ENCODE measurements at places on chromosomes 16 and 17.

DNA sequence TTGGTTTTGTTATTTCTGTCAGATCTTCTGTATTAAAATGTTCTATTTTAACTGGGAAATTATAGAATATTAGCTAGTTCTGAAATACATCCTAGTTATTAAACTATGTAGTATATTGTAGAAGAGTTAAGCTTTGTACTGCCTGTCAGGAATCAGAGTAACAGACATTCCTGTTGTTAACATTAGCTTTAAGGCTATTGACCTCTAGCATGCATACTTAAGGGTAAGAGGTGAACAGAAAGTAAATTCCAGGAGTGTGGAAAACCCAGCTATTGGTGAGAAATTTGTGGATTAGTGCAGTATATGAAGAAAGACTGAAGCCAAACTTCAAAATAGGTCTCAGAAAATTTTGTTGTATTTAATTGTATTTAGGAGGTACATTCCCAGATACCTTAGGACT, 111.3 kb downstream of the CHD9 start:
- no peak for DNase-seq

GRCh38 chr16:3478242-3478925, 16.9 kb downstream of the C16orf90 start:
- DNase-seq = no peak

DNA sequence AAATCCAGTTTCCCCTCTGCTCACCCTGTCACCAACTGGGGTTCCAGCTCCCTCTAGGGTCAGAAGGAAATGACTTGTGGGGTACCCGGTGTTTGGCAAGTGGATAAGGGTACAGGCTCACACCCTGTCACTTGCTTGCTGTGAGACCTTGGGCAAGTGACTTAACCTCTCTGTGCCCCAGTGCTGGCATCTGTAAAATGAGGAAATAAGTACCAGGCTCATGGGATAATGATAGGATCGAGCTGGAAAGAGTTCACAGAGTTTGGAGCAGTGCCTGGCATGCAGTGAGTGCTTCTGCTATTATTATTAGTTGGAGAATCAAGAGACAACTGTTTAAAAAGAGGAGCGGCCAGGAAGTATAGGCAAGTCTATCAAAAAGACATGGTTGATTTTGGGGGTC, 53.7 kb upstream of the DLX4 start:
- no peak for DNase-seq

DNA sequence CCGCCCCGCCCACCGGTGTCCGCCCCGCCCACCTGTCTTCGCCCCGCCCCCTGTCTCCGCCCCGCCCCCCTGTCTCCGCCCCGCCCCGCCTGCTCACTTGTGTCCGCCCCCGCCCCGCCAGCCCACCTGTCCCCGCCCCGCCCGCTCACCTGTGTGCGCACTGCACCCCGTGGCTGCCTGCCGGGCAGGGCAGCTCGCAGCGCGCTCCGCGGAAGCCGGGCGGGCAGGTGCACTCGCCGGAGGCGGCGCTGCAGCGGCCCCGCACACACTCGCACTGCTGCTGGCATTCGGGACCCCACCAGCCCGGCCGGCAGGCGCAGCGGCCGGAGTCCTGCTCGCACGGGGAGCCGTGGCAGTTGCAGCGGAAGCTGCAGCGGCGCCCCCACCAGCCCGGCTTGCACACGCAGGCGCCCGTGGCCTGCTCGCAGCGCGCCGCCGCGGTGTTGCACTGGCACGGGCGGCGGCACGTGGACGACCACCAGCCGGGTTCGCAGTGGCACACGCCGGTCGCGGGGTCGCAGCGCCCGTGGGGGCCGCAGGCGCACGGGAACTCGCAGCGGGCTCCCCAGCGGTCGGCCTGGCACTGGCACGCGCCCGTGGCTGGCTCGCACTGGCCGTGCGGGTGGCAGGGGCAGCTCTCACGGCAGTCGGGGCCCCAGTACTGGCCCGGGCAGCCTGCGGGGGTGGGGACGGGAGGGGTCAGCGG, 2.1 kb downstream of the SCARF1 start:
- no peak for DNase-seq

- DNase-seq = no peak
Measured at GRCh38 chr16:12155235-12155634, 178.7 kb downstream of the SNX29 start.

DNA sequence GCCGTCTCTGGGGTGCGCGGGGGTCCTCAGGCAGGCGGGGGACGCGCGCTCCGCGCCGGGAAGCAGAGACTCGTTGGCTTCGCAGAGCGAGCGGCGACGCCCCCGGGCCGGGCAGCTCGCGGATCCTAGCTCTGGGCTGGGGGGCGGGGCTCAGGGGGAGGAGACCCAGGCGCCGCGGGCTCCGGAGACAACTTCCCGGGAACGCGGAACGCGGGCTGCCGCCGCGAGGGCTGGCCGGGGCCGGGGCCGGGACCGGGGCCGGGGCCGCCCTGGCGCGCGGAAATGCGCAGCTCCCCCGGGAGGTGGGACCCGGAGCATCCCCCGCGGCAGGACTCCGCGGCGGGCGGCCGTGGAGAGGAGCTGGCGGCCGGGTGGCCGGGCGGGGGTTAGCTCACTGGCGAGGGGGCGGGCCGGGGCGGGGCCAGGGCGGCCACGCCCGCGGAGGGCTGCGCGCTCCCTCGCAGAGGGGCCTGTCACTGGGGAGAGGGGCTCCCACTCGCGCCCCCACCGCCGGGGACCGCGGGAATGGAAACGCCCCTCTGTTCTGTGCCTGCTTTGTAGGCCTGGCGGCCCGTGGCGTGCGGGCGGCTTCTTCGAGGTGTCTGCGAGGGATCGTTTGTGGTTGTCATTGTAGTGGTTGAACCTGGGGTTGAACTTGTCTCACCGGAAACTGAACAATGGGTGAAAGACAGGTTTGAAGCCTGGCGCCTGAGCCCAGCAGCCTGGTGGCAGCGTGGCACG, at the start of gene GAS7:
GAS7 (minus strand) TSS at position 98 of the 741 bp plus-strand sequence.
- no peak for DNase-seq

DNA sequence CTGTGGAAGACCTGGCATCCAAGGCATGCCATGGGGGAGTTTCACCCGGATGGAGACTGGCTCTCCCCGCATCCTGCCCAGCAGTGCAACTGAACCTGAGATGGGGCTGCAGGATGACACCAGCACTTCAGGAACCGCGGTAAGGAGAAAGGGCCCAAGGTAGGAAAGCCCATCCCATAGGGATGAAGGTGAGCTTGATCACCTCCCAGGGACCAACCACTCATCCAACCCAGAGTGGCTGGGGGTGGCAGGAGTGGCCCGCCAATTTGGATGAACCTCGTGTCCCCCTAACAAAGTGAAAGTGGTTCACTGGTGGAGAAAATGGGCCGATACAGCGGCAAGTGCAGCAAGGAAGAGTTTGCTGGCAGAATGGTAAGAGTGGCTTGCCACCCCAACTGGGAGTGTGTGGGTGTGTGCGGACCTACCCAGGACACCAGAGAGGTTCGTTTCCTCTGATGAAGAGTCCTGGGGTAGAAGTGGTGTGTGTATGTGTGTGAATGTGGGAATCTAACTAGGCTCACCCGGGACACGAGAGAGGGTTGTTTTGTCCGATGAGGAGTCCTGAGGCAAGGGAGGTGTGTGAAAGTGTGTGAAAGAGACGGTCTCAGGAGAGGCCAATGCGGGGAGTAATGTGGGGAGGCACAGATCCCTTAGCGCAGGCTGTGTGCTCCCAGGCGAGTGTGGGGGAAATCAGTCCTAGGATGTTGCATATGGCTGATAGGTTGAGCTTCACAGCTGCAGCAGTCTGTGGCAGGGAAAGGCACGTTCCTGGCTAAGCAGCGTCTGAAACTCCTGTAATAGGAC, 22.6 kb downstream of the ACSM1 start:
- no peak for DNase-seq

- no peak for DNase-seq
Measured at GRCh38 chr17:83186226-83186625, 106.8 kb downstream of the METRNL start.

DNA sequence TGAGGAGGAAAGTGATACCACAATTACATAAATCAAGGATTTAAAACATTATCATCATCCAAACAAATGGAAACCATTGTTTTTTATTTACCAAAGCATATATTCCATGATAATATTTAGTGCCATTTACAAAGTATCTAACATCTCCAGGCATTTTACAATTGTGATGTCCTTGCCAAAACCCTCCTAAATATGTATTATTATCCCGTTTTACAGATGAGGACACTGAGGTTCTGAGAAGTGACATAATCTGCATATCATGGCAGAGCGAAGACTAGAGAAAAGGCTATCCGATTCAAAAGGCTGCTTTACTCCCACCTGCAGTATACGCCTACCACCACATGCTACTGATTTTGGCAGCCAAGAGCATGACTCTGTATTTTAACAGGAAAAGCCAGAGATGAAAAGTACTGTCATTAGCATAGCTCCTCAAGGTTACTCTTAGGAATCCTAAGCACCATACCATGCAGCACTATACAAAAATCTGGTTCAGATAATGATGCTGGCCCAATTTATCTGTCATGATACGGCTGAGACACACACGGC, 301.4 kb downstream of the CA10 start:
- DNase-seq = no peak

DNA sequence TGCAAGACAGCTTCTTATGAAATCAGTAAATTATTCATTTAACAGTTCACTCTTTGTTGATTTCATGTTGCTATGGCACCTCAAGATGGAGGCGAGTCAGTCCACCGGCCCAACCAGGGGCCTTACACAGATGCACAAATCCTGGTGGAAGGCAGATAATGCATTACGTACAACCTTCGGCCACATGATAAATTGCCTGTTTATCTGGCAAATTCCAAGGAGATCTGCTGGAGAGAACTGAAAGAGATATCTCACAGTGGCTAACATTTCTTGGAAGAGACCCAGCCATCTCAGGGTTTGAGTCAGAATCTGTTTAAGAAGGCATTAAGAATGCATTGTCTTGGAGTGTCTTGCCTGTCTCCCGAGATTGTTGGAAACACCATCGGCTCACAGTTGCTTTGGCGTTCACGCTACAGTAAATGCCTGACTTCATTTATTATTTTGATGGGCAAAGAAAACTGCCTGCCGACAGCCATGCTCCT, 225.6 kb downstream of the MSI2 start:
- no peak for DNase-seq

DNA sequence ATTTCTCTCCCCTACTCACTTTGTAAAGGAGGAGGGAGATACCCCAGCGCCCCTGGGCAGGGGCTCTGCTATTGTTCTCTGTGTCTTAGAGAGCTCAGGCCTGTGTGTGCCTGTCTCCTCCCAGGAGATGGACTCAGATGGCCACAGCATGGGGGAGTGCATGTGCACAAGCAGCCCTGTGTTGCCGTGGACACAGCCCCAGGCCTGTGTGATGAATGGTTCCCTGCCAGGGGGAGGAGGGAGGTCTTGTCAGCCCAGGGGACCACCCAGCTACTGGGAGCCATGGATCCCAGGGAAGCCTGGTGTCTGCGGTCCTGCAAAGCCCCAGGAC, 26.3 kb downstream of the GINS2 start:
- DNase-seq = no peak

GRCh38 chr17:27313301-27313700, 19.4 kb downstream of the WSB1 start:
- DNase-seq = no peak

DNA sequence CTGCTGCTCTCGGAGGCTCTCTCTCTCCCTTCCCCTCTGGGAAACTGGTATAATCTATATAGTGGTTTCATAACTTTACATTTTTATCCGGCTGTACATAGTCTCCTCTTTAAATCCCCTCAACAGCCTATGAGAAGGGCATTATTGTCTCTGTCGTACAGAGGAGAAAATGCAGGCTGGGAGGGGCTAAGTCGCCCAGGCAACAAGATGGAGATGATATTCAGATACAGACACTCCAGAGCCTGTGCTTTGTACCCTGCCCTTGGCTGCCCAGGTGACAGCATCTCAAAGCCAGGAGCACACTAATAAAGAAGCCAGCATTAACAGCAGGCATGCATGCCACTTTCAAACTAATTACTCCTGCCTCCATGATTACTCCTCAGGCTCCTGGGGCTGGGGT, 4.7 kb upstream of the EIF1 start:
- no peak for DNase-seq

DNA sequence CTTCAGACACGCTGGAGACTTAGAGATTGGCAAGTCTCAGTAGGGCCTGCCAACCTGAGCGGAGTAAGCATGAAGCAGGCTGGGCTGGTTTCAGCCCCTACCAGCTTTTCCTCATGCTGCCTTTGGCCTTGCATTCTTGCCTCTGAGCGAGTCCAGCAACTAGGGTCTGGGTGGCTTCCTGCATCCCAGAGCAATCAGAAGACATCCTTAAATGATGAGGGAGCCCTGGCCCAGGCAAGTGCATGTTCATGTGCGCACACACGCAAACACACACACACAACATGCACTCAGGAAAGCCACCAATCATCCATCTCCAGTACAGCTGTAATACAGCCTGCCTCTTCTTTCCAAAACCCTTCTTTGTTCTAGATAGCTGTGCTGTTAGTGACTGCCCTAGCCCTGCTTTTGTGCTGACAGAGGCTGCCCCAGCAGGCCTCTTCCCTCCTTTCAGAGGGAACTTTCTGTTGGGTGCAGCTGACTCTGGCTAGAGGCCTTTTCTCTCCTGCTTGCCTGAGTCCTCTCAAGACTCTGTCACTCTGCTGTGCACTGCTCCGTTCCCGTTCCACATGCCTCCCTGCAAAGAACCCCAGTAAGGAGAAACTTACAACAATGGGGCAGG, 30.7 kb upstream of the TBX2 start:
- no peak for DNase-seq

DNA sequence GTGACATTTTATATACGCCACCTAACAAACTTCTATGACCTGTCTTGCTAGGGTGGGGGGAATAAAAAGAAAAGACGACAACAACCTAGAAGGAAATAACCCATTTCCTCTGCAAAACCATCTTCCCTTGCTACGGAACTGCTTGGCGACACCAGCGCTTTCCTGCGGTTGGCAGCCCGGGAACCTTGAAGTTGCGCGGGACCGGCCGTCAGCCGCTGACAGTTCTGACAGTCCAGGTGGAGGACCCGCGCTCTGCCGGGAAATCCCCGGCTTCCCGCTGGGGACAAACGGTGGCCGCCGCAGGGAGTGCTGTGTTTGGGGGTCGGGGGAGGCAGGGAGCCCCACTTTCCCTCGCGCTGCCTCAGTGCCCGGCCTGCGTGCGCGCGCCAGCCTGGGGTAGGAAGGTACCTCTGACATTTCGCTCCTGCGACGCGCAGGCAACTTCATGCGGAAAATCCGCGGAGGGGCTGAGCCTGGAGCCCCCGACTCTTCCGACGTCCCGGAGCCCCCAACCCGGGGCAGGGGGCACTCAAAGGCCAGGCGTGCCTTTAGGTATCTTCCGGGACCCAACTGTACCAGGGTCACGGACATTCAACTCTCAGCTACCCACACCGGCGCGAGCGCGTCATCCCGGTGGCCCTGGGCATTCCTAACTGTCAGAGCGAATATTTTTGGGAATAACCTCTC, 516 bp downstream of the SLC16A6 start:
- DNase-seq = no peak

All from activated naive CD8-positive, alpha-beta T cell treated with anti-CD3 and anti-CD28 coated beads, Interleukin-2, amount 50 U/mL, for 16 hours (primary cell).